NCI-H1930 (cell line): ENCODE measurements at places on chromosomes 6 and 20.

GRCh38 chr20:33211817-33212424 is 5.2 kb upstream of the BPIFA3 start:
- peak; percentile 69 for DNase-seq

GRCh38 chr6:124719913-124720312 is 242.3 kb upstream of the RNF217 start:
- DNase-seq, result no peak

DNA sequence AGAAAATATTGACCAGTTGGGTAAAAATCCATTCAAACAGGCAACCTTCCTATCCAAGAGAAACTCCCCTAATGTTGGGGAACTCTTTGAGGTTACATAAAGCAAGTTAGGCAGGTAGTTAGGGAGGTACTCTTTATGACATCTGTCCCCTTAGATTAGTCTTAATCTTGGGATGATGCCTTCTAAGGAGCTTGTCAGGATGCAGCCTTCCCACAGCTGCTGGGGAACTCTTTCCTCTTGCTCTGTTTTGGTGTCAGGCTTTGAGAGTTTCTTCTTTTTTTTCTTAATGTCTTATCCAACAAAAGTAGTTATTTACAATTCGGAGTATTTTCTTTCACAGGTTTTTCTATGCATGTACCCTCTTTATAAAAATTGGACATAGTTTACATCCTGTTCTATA is 194.8 kb downstream of the CDKAL1 start:
- no peak for DNase-seq

- no peak for DNase-seq
Measured at GRCh38 chr6:20826378-20826777, 292.1 kb downstream of the CDKAL1 start.

- no peak for DNase-seq
Measured at GRCh38 chr6:12395898-12396297, 105.7 kb downstream of the EDN1 start.

- no peak for DNase-seq
Measured at GRCh38 chr6:124441450-124441849, 520.8 kb upstream of the RNF217 start.

GRCh38 chr20:20568604-20569205 is 143.7 kb downstream of the RALGAPA2 start:
- peak; percentile 51 for DNase-seq

- DNase-seq, result no peak
Measured at GRCh38 chr6:157038610-157039009, 261.4 kb downstream of the ARID1B start.

DNA sequence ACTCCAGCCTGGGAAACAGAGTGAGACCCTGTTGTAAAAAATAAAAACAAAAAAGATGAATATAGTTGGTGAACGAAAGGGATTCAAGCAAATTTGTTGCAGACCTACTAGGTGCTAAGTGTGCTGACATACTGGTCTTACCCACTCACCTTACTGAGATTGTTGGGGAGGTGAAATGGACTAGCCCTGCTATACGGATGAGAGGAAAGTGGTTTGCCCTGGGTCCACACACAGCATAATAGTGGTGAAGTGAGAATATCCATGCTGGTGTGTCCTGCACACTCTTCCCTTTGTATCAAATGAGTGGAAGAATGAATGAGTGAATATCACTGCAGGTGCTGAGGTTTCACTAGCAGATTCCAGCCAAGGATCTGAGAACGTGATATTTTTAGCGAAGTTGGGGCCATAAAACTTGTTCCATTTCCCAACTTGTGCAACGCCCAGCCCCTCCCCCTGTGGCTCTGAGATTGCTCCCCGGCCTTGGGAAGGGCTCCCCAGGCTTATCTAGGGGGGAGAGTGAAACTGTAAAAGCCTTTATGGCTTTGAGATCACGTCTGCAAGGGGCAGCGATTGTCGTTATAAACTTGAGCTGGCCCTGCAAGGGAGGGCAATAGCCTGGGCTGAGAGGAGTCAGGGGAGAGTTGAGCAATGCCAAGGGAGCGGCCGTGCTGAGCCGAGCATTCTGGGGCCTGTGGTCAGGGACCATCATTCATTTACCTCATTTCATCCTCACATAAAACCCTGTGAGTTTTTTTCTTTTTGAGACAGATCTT is 33.2 kb upstream of the TTPAL start:
- DNase-seq, result no peak

DNA sequence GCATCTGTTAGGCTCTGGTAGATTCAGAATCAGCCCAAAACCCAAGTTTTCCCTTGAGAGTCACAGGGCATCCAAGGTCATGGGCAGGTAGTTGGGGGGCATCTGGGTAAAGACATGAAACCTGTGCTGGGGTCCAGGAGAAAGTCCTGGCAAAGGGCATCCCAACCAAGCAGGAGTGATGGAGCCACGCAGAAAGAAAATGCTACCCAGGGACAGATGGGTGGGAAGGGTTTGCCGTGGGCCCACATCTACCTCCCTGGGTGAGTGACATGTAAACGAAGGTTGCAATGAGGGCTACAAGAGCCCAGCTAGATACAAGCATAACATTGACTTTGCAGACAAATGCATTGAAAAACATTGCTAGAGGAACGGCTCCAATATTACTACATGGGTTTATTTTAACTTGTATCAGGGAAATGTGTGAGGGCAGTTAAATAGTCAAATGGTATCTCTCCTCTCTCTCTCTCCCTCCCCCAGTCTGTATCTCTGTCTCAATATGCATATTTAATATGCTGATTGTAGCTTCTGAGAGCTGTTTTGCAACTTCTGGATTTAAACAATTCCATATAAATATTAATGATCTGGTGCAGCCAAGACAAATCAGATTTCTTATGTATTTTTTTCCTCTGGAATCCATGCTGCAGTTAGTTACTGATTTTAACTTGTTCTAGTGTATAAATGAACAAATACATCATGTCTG is 135.7 kb downstream of the SYNDIG1 start:
- no peak for DNase-seq

DNA sequence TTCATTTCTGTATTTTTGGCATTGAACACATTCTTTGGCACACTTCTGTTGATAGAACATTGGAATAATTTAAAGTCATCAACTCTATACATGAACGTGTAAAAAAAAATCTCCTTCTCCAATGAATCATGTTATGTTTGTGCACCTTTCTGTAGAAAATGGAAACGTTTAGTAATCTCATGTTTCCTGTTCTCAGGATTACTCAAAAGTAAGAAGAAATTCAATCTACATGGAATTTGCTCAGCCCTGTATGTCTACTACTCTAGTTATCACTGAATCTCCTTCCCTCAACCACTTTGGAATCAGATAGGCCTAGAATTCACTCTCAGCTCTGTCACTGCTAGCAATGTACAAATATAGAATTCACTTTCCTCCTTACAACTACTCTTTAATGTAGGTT is 103.6 kb downstream of the COL21A1 start:
- no peak for DNase-seq

DNA sequence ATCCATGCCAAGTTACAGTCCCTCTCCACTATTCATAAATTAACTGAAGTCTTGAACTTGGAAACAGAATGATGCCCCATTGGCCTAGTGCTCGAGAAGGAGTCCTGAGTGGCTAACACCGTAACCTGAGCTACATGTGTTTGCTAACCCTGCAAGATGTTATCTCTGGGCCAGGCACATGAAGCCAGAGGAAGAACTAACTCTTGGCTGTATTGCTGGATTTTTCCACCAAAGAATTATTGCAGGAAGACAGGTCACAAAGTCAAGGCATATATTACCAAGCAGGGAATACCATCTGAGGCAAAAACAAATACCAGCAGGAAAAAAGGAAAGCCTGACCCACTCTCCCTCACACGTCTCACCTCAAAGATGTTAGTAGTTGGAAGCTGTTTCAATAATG is 148.9 kb upstream of the PHACTR1 start:
- no peak for DNase-seq

DNA sequence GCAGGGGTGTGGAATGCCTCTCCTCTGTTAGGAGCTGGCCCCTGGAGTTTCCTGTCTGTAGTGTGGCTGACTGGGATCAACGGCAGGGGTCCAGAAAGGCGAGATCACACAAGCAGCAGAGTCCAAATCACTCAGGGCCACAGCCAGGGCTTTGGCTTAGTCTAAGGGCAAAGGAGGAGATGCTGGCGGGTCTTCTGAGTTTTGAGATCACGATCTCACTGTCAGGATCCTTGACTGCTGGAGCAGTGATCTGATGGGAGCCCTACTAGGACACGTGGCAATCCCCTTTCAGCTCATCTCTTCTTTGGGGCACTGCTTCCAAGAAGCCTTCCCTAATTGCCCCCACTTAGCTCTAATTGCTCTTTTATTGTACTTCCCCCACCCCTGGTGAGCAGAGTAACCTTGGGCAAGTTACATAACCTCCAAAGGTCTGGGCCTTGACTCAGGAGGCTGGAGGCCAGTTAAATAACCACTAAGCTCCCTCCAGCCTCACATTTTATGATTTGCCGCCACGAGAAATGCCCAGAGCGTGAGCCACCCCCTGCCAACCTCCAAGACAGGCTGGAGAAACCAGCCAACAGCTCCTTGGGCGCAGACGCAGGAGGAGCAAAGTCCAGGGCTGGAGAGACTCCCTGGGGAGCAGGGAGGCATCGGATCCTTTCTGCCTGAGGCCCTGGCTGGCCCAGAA is 12.0 kb downstream of the KCNK5 start:
- no peak for DNase-seq

DNA sequence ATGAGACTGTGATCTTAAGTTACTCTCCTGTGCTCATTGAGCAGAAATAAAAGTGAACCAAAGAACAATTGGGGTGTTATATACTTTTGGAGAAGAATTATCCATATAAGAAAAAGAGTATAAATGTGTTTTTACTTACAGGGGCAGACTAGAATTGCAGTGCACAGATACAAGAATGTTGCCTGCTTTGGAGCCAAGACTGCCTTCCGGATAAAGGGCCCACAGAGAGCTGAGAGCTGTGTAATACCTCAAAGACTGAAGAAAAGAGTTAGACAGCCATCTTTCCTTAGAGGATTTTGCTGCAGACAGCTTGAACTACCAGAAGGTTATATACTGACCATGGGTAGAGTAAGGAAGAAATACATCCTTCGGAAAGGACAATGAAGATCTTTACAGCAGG is 1235.5 kb upstream of the CITED2 start:
- DNase-seq, result no peak

DNA sequence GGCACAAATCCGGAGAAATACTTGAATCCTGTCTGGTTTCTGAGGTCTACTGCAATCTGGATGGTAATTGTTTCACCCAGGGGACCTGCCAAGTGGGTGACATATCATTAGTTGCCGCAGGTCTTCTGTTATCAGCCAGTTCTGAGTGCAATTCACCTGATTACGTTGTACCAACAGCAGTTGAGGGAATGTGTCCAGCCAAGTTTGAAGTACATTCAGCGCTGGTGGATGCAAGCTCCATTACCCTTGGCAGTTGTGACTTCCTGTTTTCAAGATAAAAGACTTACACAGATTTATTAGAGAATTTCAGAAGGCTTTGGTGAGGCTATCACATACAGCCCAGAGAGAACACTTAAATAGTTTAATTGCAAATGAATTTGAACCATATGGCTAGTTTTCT is 42.8 kb downstream of the FNDC1 start:
- no peak for DNase-seq

DNA sequence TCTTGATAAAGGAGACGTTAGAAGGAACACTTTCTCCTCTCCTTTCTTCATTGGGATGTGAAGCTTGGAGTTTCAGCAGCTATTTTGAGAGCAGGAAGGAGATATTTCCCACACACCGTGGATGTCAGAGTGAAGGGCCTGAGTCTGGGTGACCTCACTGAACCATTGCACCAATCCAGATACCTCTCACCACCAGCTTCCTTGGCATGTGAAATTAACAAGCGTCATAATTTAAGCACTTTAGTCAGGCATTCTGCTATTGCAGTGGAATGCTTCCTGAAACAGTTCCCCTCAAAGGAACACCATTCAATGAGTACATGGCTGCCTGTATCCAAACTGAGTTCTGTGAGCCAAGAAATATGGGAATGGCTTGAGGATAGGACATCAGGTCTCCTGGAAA is 83.7 kb downstream of the CHMP4B start:
- DNase-seq, result no peak

GRCh38 chr20:51386586-51386985 is 155.9 kb downstream of the NFATC2 start:
- DNase-seq, result no peak
